ENCODE measurements at places on chromosomes 4 and X.

DNA sequence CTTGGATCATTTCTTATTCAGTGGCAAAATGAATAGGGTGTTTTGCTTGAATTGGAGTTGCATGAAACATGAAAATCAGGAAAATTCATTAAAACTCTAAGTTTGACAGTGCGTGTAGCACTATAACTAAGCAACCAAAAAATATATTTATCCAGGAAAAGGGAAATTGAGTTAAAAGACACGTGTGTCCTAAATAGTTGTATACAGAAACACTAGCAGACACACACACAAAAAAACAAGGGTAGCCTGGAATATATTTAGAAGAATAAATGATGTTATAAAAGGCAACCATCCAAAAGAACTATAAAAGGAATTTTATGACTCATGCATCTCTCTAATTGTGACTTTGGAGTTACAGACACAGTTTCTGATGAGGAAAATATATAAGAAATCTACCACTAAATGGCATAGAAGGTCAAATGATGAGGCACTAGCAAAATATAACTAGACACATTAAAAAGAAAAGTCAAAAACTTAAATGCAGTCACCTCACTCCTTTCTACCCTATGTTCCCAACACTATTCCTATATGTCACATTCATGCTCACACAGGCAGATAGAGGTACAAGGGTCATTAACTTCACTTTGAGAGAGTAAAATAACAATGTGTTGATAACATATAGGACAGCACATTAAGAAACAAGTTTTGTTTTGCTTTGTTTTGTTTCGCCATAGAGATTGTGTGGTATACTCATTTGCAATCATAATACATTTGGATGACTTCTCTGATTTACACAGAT, 793.6 kb upstream of the INTU start:
- DNase-seq: no peak

GRCh38 chr4:167785523-167785922, 306.8 kb upstream of the ANXA10 start:
- no peak for DNase-seq

DNA sequence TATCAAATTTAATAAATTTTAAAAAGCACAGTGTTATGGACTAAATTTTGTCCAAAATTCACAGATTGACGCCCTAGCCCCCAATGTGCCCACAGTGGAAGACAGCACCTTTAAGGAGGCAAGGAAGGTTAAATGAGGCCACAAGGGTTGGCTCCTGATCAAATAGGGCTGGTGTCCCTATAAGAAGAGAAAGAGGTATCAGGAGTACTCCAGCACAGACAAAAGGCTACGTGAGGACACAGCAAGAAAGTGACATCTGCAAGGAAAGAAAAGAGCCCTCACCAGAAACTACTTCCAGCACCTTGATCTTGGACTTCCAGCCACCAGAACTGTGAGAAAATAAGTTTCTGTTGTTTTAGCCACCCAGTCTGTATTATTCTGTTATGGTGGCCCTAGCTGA, 48.8 kb downstream of the FAM13A start:
- DNase-seq: no peak

DNA sequence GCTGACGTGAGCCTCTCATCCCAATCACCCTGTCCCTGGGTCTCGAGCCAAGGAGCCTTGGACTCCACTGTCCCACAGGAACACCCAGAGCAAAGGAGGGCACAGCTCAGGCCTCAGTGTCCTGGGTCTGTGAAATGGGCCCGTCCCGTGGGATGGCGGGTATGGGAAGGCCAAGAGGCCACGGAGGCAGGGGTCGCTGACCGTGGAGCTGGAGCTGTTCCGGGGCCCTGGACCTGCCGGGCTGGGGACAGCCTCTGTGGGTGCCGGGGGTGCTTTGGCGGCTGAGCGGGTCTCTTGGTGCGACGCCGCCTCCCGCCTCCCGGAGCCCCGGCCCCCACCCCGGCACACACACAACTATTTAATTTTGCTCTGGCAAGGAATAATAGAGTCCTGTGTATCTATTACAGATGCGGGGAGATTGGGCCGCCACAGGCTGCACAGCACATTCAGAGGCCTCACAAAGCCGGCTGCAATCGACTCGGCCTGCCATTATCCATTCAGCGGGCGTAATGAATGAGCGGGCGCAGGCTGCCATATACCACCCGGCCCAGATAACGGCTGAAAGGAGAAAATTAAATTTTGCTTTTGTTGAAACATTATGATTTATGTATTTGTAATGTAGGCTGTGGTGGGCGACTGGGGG, 83.9 kb upstream of the NKX1-1 start:
- DNase-seq: no peak

DNA sequence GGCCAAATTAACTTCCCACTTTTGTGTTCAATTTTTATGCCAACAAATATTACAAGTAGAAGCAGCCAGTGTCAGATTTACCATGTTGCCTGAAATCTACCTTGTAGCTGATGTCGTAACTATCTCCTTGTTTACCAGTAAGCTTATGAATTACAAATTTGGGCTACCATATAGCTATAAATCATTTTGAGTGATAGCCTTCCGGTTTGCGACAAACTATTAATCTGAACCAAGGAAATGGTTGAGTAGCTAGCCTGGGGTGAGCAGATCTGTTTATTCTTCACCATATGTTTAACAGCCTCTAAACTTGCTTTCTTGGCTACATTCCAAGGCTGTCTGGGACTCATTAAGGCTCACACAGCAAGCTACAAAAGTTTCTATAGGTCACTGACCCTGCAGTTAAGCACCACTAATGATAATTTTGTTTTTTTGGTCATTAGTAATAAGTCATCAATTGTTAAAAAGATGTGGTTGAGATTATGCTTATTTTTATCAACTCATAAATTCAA, 218.7 kb upstream of the SPOCK3 start:
- DNase-seq: no peak

GRCh38 chr4:110634350-110635162, 11.7 kb upstream of the PITX2 start:
- no peak for DNase-seq

- DNase-seq: no peak
Observed at GRCh38 chr4:82919386-82919785, 18.9 kb downstream of the THAP9 start.

DNA sequence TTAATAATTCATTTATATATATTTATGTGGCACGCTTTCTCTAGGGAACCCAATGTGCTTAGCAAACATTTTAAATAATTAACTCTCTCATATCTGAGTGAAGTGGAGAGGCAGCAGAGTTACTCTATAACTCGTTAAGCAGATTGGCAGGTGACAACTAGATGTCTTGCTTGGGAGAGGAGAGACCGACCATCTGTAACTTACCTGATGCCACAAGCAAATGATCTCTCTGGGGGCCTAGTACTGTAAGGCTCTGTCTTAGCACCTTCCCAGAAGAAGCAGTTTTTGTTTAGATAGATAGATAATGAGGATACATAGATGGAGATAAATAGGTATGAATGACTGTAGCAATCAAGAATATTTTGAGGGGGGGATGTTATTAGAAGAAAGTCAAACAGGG, 11.9 kb upstream of the SEL1L3 start:
- no peak for DNase-seq

GRCh38 chrX:43741843-43742573, 85.9 kb downstream of the MAOA start:
- DNase-seq: no peak

- no peak for DNase-seq
Observed at GRCh38 chr4:132982151-132982550, 166.9 kb upstream of the PCDH10 start.

- DNase-seq: no peak
Observed at GRCh38 chr4:72942565-72942964, 127.0 kb downstream of the COX18 start.

DNA sequence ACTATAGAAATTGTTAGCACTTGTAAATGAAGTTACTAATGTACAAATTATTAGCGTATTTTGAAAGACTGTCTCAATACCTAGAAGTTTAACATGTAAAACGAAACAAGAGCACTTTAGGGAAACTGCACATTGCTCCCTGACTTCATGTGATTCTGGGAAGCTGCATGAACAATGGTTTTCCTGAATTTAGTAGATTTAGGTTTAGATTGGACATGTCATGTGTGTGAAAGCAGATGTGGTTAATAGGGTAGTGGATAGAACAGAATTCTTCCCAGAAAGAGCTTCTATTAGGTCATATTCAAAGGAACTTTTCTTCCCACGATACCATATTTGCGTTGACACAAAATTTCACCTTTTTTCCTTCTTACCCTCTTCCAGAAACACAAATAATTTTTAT, 14.9 kb upstream of the CXCL8 start:
- no peak for DNase-seq

DNA sequence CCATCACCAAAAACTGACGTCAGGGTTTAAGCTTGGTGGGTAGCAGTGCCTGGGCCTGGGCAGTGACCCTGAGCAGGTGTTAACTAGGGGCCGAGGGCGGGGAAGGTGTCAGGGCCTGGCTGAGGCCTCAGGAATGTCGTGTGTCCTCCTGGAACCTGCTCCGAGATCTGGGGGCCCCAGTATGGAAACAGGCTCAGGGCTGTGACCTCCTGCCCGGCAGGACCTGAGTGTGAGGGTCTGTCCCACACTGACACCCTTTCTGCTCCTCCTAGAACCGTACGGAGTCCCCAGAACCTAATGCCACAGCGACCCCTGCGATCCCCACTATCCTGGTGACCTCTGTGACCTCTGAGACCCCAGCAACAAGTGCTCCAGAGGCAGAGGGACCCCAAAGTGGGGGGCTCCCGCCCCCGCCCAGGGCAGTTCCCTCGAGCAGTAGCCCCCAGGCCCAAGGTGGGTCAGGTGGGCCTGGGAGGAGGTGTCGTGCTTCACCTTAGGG, 741 bp downstream of the HGFAC start:
- DNase-seq: no peak

DNA sequence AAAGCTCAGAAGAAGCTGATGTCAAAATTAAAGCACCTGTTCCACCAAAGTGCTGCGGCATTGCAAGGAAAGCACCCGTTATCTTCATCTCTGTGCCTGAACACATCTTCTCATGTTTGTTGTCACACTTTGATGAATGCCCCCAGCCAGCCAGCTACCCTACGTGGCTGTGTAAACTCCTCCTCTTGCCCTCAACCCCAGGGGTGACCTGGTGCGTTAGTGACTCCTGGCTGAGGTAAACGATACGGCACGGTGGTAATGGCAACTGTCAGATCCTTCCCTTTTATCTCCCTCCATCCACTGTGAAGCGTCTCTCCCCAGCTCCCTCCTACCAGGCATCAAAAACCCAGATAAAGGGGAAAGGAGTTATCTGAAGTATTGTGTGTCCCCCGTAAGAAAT, 90.6 kb upstream of the WWC2 start:
- no peak for DNase-seq

GRCh38 chrX:71650333-71650969, 16.9 kb upstream of the LOC101059915 start:
- no peak for DNase-seq

DNA sequence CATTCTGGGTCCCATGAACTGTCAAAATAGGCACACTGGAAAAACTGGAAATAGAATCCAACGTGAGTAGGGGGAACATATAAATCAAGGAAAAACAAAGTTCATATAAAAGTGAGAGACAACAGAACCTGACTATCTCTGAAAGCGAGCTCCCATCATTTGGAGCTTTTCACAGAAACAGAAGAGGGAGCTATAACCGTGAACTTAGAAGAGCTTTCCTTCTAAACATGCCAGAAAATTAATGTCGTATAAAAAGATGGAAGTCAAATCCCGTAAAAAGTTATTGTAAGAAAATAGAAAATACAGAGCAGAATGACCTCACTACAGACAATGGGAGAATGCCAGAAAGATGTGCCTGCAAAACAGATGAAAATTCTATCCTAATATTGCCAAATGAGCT, 23.9 kb upstream of the HSD17B10 start:
- no peak for DNase-seq

DNA sequence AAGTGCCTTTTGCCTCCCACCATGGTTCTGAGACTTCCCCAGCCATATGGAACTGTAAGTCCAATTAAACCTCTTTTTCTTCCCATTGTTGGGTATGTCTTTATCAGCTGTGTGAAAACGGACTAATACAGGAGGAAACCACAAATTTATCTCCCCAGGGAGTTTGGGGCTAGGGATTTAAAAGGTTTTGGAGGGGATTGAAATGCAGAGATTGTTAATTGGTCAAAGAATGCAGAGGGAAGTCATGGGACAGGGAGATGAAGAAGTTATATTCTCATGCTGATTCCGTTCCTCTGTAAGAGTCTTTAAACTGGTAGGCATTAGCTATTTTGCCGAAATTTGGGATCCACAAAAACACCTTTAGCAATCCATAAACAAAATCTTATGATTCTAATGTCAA, 57.9 kb downstream of the TKTL2 start:
- DNase-seq: no peak

- DNase-seq: no peak
Observed at GRCh38 chr4:180861651-180862050, 1381.6 kb upstream of the TENM3 start.

DNA sequence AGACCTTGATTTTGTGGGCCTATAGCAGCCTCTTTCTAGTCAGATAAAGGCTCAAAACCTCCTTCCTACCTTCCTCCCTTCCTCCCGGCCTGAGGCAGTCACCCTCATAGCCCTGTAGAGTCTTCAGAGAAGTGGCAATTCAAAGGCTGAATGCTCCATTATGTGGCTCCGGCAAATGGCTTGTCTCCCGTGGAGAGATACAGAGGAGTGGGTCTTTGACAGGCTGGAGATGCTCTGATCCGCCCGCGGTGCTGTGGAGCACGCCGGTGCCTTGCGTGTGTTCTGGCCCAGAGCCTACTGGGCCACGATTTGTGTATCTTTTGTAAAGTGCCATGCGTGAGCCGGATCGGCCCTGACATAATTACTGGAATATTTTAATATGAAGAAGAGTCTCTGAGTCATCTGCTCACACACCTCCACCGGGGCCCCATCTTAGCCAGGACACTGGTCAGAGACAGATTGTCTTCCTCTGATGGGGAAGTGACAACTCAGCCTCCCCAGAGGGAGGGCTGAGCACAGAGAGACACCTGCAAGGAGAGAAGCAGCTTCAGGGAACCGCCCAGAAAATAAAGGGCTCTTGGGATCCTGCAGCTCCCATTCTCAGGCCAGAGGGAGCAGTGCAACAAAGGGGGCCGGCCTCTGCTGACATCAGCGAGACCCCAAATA, 88.7 kb downstream of the DCTD start:
- no peak for DNase-seq

- no peak for DNase-seq
Observed at GRCh38 chrX:152897222-152898131, at the start of gene ZNF185. Gene ZNF185, plus strand, starts transcription at chrX:152898067. Its CDS starts 16,423 bp downstream, at chrX:152914490.

DNA sequence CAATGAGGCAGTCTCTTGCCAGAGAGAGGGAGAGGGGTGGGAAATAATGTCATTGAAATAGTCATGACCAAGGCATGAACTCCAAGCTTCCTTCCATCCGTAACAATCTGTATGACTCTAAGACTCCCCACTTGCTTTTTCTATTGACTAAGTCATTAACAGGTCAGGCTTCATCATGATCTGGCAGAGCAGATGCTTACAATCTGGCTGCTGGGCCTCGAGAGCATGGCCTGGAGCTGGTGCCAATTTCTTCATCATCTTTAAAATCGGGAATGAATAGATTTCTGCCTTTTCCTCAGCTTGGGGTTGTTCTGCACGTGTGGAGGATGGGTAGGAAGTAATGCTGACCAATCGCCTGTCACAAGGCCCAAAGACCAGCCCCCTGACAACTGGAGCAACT, 280.6 kb upstream of the CLNK start:
- no peak for DNase-seq

GRCh38 chrX:45986971-45987370, 558.2 kb downstream of the ZNF674 start:
- no peak for DNase-seq

- DNase-seq: no peak
Observed at GRCh38 chr4:39808231-39808749, 110.4 kb downstream of the UBE2K start.

GRCh38 chr4:128812442-128813235, 3.1 kb downstream of the JADE1 start:
- no peak for DNase-seq
